ENCODE measurements at places on chromosomes 5 and 9.

- DNase-seq = no peak
These were observed 70.3 kb downstream of the MAP1B start for GRCh38 chr5:72177538-72177937.

GRCh38 chr5:154881986-154882385, 23.6 kb downstream of the CNOT8 start:
- no peak for DNase-seq

DNA sequence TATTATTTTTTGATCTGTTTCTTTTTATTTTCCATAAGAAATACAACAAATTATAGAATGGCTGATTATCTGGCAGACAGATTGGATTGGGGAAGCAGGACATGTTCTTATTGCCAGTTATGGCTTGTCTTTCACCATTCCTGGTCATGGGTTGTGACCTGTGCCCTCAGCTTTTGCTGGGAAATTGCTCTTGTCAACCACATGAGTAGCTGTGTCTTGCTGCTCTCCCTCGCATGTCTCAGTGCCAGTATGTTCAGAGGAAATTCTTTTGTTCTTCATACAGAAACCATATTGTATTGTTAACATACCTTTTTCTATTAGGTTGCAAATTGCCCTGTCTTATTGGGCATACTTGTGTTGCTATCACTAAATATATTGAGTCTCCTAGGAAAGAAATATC, 344.1 kb downstream of the OSTF1 start:
- DNase-seq = peak; percentile 81

DNA sequence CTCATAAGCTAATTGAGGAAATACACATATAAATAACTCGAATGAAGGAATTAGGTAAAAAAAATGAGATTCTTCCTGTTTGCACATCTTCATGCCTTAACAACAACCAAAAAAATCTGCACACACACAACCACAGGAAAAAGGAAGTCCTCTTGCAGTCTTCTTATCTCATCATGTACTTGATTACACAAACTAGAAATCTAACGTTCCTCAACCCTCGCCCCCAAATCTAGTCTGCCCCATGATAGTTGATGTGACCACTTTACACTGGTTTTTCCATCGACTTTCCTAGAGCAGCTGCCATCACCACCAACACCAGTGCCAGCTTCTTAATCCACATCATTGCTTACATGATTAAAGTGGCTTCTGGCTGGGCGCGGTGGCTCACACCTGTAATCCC, 31.2 kb upstream of the RNU6ATAC start:
- DNase-seq = no peak

DNA sequence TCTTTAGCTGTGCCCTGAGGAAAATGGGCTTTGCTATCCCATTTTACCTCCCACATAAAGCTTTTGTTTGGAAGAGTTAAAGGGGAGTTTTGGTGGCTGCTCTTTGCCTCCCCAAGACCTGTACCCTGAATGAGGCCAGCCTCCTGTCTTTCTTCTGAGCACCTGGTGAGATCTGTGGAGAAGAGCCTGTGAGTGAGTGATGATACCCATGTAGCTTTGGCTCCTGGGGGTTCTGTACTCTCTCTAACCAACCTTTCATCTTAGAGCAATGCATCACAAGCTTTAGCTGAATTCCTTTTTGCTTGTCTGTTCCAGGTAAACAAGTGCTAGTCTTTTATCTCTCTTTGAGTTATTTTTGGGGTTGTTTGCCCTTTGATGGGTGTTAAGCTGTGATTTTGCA, 73.6 kb downstream of the SCAMP1 start:
- DNase-seq = no peak

GRCh38 chr5:120512068-120512467, 48.0 kb downstream of the PRR16 start:
- no peak for DNase-seq

GRCh38 chr5:23730023-23730422, 222.6 kb downstream of the PRDM9 start:
- no peak for DNase-seq

DNA sequence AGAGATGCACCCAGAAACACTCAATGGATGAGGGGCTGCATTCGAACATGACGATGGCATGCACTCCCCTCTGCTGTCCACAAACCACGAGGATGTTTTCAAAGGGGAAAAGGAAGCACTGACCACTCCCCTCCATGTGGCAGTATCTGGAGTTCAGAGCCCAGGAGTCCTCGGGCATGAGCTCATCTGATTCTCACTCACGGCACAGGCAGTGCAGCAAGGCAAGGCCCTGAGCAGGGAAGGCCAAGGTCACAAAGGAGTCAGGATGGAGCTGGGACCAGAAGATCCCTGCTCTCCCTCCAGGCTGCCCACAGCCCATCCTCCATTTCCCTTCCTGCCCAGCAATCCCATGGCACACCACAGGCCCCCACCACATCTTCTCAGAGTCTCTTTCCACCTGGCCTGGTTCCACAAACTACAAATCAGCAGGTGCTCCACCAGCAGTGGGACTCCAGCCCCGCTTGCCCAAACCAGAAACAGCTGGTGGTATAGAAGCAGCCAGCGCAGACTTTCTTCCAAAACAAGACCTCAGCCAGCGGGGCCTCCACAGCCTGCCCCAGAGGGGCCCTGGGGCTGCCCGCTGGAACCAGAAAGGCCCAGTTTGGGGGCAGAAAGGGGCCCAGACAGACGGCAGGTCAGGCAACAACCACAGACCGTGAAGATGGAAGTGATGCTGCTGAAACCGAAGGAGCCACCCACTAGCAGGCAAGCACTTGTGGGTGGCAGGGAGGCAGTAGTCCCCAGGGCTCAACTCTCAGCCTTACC, 12.2 kb downstream of the TNIP1 start:
- DNase-seq = no peak

DNA sequence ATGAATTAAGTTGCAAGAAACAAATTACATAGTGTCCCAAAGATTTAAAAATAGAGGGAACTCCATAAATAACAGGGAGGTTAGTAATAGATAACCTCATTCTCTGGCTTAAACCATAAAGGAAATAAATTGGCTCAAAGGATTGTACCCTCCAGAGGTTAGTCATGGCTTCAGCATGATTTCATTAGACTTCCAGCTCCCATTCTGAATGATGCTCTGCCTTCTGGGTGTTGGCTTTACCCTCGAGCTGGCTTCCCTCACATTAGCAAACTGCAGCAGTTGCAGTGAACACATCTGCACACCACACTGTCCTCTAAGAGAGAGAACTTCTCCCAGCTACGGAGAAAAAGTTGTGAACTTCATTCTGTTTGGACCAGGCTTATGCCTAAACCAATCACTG, 70.4 kb downstream of the RGS7BP start:
- no peak for DNase-seq

GRCh38 chr9:137431416-137431931, 8.3 kb downstream of the NOXA1 start:
- DNase-seq = no peak

DNA sequence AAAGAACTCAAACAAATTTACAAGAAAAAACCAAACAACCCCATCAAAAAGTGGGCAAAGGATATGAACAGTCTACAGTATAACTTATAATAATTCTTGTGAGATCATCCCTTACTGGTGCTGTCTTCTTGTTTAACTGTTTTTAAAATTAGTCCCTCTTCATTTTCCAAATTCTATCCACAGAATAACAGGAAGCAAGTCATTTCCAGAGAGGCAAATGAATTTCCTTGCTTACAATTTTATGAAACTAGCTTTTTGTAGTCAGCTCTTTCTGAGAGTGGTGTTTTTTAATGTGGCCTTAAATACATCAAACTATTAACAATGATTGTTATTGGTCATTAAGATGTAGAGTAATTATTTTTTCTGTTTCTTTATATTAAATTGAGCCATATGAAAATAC, 40.6 kb downstream of the FAM174A start:
- no peak for DNase-seq

- no peak for DNase-seq
These were observed 53.3 kb upstream of the ZBED3 start for GRCh38 chr5:77140350-77140749.

DNA sequence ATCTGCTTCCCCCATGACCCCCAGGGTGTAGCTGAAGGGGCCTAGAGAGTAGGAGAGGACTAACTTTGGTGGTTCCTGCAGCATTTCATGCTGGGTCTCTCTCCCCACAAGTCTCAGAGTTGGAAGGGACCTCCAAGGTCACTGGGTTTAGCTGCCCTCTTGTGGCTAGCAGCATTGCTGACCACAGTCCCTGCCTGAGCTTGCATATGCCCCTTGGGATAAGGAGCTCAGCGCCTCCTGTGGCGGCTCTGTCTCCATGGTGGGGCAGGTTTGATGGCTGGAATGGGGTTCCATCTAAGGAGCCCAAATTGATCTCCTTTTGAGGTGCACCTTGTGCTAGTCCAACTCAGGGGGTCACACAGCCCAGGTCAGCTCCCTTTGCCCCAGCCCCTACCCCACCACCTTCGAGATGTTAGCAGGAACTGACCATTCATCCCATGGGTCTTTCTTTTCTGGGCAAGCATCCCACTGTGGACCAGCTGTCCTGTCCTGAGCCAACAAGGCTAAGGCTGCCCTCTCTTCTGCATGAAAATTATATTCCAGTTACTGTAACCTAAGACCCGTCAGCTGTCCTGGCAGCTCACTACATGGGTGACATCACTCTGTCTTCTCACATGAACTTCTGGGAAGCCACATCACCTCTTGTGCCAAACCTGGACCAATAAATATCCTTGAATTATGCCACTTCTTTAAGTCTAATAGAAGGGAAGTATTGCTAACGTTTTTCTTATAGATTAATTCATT, 196.2 kb downstream of the HSPA4 start:
- DNase-seq = no peak

- DNase-seq = no peak
These were observed 67.4 kb downstream of the VCAN start for GRCh38 chr5:83538786-83539462.

All from tibial artery (tissue), 4 donors.